ENCODE measurements at places on chromosomes 11 and 22.

GRCh38 chr11:36110668-36111410 lies 167.0 kb downstream of the LDLRAD3 start:
- DNase-seq = no peak

DNA sequence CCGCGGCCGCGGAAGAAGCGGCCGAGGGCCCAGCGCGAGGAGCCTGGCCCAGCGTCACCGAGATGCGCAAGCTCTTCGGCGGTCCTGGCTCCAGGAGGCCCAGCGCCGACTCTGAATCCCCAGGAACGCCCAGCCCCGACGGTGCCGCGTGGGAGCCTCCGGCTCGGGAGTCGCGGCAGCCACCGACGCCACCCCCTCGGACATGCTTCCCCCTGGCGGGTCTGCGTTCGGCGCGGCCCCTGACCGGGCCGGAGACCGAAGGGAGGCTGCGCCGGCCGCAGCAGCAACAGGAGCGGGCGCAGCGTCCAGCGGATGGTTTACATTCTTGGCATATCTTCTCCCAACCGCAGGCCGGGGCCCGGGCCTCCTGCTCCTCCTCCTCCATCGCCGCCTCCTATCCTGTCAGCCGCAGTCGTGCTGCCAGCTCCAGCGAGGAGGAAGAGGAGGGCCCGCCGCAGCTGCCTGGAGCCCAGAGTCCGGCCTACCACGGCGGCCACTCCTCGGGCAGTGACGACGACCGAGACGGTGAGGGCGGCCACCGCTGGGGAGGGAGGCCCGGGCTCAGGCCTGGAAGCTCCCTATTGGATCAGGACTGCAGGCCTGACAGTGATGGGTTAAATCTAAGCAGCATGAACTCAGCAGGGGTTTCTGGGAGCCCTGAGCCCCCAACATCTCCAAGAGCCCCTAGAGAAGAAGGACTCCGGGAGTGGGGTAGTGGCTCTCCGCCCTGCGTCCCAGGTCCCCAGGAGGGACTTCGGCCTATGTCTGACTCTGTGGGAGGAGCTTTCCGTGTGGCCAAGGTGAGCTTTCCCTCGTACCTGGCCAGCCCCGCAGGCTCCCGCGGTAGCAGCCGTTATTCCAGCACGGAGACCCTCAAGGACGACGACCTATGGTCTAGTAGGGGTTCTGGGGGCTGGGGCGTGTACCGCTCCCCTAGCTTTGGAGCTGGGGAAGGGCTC lies 1.2 kb downstream of the ARHGEF17 start:
- DNase-seq = peak; percentile 57

GRCh38 chr11:70065318-70066135 lies 12.6 kb upstream of the ANO1 start:
- no peak for DNase-seq

- no peak for DNase-seq
These were observed 11.7 kb downstream of the SEC14L2 start for GRCh38 chr22:30408388-30409102.

DNA sequence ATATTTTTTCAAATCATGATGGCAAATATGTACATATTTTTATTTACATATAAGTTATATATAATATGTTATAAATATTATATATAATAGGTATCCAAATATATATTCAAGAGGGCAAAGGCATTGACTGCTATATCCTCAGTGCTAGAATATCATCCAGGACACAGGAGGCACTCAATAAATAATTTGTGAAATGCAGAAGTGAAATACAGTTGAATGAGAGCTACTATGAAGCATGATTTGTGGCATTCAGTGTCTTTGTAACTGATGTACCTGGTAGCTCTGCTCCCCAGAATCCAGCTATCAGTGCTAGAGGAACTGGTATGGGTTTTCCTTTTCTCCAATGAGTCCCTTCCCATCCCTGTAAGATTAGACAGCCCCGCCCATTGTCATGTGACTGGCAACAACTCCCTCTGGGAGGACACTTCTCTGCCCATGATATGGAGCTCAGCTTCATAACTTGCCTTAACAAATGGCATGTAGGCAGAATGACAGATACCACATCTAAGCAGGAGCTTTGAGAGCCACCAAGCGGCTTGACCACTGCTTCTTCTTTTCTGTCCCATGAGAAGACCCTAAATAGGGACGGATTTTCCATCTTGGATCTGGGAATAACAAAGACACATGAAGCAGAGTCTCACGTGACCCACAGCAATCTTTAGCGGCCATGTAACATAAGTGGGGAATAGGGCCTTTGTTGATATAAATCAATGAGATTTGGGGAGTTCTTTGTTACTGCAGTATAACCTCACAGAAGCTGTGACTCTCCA lies 10.2 kb upstream of the CD82 start:
- DNase-seq = no peak

DNA sequence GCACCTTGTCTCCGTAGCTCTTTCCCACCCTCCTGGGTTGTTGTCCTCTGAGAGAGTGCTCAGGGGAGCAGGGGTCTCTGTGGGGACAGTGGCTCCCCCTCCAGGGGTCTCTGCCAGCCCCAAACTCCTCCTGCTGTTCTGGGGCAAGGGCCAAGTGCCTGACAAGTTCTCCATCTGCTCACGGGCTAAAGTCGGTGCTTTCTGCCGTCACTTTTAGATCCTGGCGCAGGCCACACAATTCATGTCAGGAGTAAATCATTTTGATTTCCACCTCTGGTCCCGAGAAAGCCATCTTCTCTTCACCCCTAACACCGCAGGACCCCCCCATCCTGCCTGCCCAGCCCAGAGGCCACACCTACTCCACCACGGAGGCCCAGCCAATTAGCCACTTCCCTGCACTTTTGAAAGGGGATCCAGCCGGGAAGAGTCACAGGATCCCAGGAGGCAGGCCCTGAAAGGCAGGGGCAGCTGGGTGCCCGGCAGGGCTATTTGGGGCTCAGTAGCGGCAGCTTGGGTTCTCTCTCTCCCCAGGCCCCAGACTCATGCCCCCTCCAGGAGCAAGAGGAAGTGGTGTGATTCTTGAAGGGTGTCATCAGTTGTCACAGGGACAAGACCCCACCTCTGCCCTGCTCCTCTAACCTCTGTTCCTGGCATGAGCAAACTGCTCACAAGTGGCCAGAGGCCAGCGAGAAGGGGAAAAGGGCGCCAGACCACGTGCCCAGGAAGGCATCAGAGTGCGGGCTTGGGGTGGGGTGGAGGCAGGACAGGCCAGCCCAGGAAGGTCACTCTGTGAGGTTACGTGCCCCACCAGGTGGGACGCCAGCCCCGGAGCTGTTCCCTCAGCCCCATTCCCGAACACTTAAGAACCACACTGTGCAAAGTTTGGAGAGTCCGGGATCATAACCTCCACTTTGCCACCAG lies 1.3 kb downstream of the MACROD1 start:
- no peak for DNase-seq

DNA sequence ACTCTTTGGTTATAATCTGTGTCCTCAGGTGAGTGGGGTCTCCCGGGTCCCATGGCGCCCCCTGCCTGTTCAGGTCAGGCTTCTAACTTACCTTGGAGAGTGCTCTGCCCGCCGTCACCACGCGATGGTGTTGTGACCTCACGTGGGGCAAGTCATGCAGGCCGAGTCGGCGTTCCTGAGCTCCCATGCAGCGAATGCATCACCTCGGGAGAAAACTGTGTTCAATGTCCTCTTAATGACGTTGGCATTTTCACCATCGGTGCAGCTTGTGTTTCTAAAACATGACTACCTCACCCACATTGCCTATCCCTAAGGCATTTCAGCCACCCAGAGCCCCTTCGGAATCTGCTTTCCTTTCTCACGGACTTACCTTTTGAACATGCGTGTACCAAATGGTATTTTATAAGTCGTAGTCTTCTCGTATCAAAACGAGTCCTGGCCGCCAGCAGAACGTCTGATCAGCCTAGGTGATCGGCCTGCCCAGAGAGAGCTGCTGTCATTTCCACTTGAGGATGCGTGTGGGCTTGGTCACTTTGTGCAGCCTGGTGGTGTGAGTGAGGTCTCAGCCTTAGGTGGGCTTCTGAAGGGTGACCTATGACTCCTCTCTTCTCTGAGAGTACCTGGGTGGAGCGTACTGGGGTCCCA lies 64.8 kb downstream of the TBC1D22A start:
- DNase-seq = no peak

GRCh38 chr11:82174610-82175009 lies 559.1 kb downstream of the FAM181B start:
- DNase-seq = no peak

GRCh38 chr22:27913162-27913741 lies 5.8 kb downstream of the PITPNB start:
- DNase-seq = no peak

- no peak for DNase-seq
These were observed 21.1 kb upstream of the SLC5A12 start for GRCh38 chr11:26742966-26743365.

DNA sequence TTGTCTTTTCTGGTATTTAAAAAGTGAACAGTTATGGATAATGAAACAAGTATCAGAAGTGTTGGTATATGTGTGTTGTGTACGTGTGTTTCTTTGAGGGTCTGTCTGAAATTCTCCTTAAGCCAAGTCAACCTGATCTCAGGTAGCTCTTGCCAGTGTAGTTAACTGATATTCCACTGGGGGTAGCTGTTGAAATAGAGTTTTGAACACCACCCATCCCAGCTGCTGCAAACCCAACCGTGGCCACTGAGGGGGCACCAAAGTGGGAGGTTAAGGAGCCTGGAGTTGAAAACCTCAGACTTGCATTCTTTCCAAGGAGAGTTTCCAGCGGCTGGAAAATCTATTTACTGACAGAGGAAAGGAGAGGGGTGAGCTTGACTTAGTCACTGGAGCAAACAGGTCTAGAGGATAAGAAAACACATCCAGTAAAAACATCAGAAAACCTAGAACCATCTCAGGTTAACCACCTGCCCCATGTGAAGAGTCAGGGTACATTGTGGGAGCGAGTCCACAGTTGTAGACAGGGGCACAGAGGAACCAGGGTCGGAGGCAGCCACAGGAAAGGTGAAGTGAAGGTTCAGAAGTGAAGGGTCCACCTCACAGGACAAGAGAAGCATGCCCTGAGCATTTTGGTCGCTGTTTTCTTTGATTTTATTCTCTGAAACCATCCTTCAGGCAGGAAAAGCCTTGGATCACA lies 8.8 kb upstream of the CUL5 start:
- DNase-seq = peak; percentile 10

DNA sequence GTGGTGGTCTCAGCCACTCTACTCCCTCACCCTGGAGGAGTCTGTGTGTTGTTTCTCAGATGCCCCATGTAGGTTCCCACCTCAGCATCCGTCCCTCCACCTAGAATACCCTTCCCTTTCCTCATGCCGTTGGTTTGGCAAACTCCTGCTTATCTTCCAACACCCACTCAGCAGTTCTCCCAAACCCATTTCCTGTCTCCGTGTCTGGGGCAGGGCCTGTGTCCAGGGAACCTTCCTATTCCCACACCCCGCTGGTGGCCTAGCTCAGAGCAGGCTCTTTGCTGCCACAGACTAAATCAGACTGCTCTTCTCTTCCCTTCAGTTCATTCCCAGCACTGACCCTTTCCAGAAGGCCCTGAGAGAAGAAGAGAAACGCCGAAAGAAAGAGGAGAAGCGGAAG lies 7.5 kb upstream of the SREBF2 start:
- DNase-seq = no peak
